Activated T-helper 2 cell treated with anti-CD3 and anti-CD28 coated beads, Interferon-gamma antibody, Interleukin-2, Interleukin-4, amounts not matched to agents 10 μg/mL and 5 μg/mL and 100 μg/mL, durations not matched to agents 14 hours and 24 hours and 36 hours (primary cell): ENCODE measurements at places on chromosomes 12 and 14.

- DNase-seq = no peak
These were observed 149.7 kb downstream of the C12orf75 start for GRCh38 chr12:105480162-105480561.

GRCh38 chr12:69821032-69821455 is 4.0 kb upstream of the MYRFL start:
- no peak for DNase-seq

DNA sequence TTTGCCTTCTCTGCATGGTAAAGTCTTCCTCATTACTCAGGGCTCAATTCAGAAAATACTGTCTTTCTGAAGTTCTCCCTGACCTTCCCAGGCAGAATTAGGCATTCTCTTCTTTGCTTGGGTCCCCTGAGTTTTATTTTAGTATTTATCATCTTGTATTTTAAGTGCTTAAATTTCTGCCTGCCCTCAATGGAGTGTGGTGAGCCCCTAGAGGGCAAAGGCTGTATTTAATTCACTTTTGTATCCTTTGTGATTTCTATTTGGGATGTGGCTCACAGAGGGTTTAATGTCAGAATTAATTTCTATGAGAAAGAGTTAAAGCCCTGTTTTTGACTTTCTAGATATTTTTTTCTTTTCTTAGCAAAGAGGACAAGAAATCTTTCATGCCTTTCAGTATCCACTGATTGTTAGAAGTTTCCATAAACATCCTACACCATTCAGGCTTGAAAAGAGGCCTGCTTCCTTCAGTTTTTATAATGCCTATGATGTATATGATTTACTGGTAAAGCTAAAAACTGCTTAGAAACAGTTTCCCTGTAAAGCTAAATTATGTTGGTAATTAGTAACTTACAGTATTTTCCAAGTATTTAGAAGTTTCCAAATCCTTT is 55.6 kb upstream of the PTPRB start:
- no peak for DNase-seq

GRCh38 chr12:74794522-74794921 is 256.9 kb downstream of the ATXN7L3B start:
- DNase-seq = no peak

GRCh38 chr14:75077794-75078193 is 8.4 kb downstream of the ZC2HC1C start:
- DNase-seq = no peak
